ENCODE measurements at places on chromosomes 3 and 15.

- DNase-seq: no peak
Observed at GRCh38 chr15:98838387-98839259, 169.0 kb downstream of the PGPEP1L start.

DNA sequence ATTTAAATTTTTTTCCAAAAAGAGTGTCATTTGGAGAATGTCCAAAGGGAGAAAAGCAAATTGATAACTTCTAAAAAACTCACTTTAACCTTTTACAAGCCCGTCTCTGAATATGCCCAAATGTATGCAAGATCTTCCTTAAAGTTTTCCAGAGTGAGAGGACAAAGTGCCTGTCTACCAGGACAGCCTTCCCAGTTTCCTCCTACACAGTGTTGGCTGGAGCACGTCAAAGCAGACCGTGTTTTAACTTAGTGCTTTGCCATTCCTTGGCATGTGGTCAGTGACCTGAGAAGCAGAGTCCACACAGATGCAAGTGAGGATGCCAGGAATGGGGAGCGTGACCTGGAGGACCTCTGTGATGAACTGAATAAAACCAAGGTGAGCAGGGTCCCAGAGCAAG lies 245.7 kb downstream of the FAM43A start:
- DNase-seq: no peak

DNA sequence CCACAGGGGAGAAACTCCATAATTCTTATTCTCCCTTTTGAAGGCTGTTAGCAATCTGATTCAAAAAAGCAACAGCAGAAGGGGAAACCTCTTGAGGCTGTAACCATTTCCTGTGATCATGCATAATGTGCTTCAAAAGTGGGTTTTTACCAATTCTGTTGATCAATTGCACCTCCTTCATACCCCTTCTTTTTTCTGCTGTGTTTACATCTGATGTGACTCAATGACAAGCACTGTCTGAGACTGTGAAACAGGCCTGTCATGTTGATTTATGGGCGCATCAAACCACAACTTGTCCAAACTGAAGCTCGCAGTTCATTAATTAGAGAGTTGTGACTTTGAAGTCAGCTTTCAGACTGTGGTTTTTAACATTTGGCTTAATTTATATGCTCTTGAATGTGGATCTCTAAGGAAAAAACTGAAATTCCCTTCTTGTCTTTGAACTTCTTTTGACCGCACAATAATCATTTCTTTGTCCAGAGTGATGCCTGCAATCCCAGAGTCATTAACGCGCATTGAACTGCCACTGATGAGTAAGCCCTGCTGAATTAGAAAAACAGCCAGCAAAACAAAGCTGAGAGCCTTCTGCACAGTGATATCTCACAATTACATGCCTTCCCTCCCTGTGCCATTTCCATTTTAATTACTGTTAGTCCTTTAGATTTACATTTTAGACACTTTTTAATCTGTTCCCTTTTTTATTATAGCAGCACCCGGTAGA lies 532.8 kb downstream of the FOXP1 start:
- no peak for DNase-seq

- DNase-seq: no peak
Observed at GRCh38 chr15:74878273-74878672, 5.1 kb upstream of the SCAMP2 start.

DNA sequence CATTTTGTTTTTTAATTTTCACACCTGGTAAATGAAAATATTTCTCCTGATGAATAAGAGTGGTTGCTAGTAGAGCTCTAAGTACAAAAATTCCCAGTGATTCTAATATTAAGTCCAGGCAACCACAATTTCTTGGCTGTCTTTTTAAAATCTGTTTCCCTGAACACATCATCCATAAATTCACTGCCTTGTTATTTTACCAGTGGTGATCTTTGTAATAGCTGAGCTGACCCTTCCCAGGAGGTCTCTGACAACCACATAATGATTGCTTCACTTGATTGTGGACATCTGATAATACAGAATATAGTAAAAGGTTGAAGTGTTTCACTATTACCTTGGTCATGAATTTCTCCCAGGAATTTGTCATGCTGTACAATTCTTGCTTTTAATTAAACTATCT lies 13.9 kb upstream of the TOP2B start:
- no peak for DNase-seq
